ENCODE measurements at places on chromosomes 12 and 14.

GRCh38 chr14:65095633-65096205, 6.6 kb downstream of the MAX start:
- DNase-seq: no peak

DNA sequence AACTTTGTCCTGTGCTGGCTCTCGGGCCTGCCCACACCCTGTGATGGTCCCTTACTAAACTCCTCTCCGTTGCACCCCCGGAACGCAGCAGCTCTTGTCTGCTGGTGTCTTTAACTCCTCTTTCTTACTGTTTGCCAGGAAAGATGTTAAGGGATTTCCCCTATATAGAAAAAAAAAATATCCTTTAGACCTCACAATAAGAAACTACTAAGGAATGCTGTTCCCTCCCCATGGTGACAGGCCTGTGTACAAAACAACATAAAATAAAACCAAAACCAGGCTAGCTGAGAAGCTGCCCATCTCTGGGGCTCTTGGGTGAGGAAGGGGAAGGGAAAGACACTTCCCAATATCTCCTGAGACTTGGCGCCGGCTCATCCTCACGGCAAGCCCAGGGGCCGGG, 95.4 kb downstream of the CHGA start:
- DNase-seq: no peak

GRCh38 chr12:51322452-51322851, 1.5 kb downstream of the BIN2 start:
- no peak for DNase-seq

- no peak for DNase-seq
Measured at GRCh38 chr12:52608161-52608560, 6.9 kb upstream of the KRT72 start.

GRCh38 chr12:75487308-75487707, 6.8 kb downstream of the GLIPR1 start:
- no peak for DNase-seq

DNA sequence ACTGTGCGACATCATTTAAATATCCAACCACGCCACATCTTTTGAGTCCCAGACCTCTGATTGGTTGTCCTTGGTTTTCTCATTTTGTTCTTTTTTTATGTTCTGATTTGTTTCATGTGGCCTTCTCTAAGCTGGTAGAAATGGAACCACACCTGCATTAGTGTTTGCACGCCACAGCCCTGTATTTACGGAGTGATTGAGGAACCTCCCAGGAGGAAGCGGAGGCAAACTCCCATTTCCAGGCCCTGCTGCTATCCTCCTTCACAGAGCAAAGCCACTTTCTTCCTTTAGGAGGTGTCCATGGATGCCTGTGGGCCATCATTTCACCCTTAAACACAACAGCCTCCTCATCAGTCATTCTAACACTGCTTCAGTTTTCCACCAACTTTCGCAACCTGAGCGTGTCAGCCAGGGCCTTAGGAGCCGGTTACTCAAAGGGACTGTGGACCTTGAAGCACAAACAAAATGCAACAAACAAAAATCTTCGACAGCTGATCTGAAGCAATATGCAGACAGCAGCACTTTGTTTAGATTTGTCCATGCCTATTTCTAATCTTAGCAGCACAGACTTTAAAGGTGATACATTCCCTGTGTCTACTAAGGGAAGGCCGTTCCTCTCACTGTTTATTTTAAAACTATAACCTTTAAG, 1258.1 kb upstream of the TMEM132C start:
- DNase-seq: no peak

DNA sequence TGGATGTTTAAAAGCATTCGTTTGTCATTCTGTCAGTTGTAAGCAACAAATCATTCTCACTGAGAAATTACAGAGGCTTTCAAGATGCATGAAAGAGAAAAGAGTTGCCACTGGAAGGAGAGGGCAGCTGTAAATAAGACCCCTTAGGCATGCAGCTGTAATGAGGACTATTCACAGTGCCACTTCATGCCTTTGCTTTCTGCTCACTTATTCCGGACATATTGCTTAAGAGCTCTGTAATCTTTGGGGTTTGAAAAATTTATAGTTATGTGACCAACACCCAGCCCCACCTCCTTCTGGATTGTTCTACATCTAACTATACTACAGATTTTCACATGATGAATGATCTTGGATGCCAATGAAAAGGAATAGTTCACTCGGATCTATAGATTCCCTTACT, 194.8 kb upstream of the DCN start:
- no peak for DNase-seq

DNA sequence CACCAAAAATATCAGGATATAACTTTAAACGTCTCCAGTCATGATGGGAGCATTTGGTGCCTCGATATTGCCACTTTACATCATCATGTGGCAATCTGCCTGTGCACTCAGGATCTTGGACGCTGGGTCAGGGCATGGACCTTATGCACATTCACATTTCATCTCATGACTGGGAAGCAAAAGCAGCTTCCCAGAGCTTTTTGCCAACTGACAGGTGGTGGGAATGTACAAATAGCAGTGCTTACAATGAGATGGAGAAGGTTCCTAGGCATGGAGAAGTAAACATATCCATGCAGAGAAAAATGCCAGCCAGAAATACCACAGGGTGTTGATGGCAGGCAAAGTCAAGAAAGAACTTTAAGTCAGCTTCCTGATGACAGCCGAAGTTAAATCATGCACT, 30.3 kb downstream of the EFCAB11 start:
- no peak for DNase-seq

- DNase-seq: no peak
Measured at GRCh38 chr14:89730687-89731086, 223.8 kb downstream of the EFCAB11 start.

DNA sequence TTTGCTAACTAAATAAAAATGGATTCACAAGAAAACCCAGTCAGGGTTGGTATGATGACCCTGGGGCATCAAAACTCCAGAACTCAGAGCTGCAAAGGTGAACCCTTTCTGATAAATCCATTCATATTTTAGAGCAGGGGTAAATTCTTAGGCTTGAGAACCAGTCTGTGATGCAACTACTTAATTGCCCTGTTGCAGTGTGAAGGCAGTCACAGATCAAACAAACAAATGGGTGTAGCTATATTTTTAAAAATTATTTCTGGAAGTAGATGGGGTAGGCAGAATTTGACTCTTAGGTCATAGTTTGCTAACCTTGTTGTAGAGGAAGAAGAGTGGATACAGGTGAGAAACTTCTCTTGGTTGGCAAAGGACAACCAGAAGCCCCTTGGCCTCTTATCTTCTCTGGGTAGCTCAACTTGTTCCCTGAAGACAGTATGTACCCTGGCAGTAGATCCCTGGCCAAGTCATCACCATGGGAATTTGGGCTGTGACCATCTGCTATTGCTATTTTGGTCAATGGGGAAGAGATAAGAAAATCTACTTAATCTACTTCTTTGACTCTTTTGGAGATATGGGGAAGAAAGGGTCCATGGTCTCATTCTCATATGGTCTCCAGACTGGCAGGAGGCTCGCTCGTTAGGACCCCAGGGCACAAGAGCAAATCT, 216.1 kb downstream of the PPM1H start:
- DNase-seq: no peak
